Activated T-helper 1 cell treated with anti-CD3 and anti-CD28 coated beads, Interleukin-12 subunit alpha, Interleukin-12 subunit beta, Interleukin-2, Interleukin-4 antibody, amounts not matched to agents 30 ng/mL and 10 ng/mL and 1 ng/mL, durations not matched to agents 14 hours and 24 hours and 36 hours (primary cell): ENCODE measurements at places on chromosomes 16 and 17.
A peak's percentile ranks its signal among the peaks of the same experiment; 100 is the strongest.

GRCh38 chr17:20120836-20121235, 111.7 kb downstream of the SPECC1 start:
- H3K4me3 ChIP-seq = no peak overlapping the region
- DNase-seq = no peak
- peaks cover 4% of the 10 kb centered on the region for H3K27me3 ChIP-seq
- H3K4me1 ChIP-seq = peaks cover 4% of the 10 kb centered on the region
- H3K36me3 ChIP-seq = no peaks in the 10 kb centered on the region

- no peak for DNase-seq
Observed at GRCh38 chr16:15054357-15055140, 1.3 kb downstream of the NTAN1 start.

DNA sequence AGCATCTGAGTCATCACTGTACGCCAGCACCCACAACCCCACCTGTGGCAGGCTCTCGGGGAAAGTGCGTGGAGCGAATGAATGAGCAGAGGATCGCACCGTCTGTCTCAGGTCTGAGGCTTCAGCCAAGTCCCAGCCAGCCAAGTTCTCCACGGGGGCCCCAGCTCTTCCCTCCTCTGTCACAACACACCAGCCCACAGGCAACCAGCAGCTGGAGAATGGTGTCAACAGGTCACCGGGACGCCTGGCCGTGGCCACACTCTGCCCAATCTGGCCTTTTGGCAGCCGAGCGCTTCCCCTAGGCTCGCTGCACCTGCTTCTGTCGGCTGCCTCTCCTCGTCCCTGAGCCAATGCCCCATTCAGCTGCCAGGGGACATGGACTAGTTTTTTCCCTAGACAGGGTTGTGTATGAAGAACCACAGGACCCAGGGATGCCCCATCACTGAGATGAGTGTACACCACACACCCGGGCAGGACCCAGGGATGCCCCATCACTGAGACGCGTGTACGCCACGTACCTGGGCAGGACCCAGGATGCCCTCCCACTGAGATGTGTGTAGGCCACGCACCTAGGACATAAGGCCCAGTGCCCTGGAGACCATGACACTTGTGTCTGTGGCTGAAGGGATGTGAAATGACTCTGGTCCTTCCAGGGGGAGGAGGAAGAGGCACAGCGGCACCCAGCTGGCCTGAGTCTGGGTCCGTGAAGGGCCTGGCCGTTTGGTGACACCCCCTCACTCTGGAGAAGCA, 52.8 kb downstream of the ABR start:
- H3K4me1 ChIP-seq = no peaks in the 10 kb centered on the region
- H3K27ac ChIP-seq = no peak overlapping the region
- no peaks in the 10 kb centered on the region for H3K27me3 ChIP-seq
- no peaks in the 10 kb centered on the region for H3K36me3 ChIP-seq

DNA sequence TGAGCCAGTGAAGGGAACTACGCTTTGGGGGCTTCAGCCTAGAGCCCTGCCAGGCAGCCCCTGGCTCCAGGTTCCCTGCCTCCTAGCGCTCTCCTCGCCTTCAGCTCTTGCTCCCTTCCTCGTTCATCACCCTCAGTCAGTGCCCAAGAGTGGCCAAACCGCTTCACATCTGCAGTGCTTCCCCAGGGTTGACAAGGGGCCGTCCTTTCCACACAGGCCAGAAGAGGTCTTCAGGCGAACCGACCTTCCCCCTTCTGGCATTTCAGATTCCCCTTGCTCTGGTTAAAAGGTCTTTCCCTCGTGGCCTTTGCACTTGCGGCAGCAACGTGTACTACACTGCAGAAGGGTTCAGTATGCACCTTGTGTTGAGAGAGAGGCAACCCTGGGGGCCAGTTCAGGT, 4.1 kb downstream of the RASD1 start:
- peaks cover 28% of the 10 kb centered on the region for H3K36me3 ChIP-seq
- H3K27me3 ChIP-seq = peaks cover 14% of the 10 kb centered on the region
- DNase-seq = no peak
- no peak overlapping the region for H3K27ac ChIP-seq
- H3K4me1 ChIP-seq = peaks cover 14% of the 10 kb centered on the region

- no peak overlapping the region for H3K27ac ChIP-seq
- H3K4me1 ChIP-seq = no peaks in the 10 kb centered on the region
- H3K36me3 ChIP-seq = no peaks in the 10 kb centered on the region
- no peak overlapping the region for H3K4me3 ChIP-seq
- no peak for DNase-seq
Observed at GRCh38 chr16:17657045-17657444, 186.3 kb upstream of the XYLT1 start.

GRCh38 chr17:33929181-33929724, 325.8 kb upstream of the CCL2 start:
- DNase-seq = no peak
- H3K36me3 ChIP-seq = no peaks in the 10 kb centered on the region
- no peak overlapping the region for H3K4me3 ChIP-seq
- peaks cover 6% of the 10 kb centered on the region for H3K27me3 ChIP-seq

GRCh38 chr17:12522743-12523183, 142.9 kb upstream of the MYOCD start:
- no peak overlapping the region for H3K4me3 ChIP-seq
- no peaks in the 10 kb centered on the region for H3K36me3 ChIP-seq
- H3K27me3 ChIP-seq = no peaks in the 10 kb centered on the region
- no peak overlapping the region for H3K27ac ChIP-seq

GRCh38 chr16:90053902-90054500, 23.1 kb downstream of the PRDM7 start:
- H3K4me1 ChIP-seq = no peaks in the 10 kb centered on the region
- H3K27me3 ChIP-seq = no peaks in the 10 kb centered on the region
- H3K4me3 ChIP-seq = no peak overlapping the region
- DNase-seq = no peak
- H3K36me3 ChIP-seq = no peaks in the 10 kb centered on the region
- H3K27ac ChIP-seq = no peak overlapping the region

GRCh38 chr16:63461248-63461841, 1425.1 kb upstream of the CDH8 start:
- no peak overlapping the region for H3K4me3 ChIP-seq
- DNase-seq = no peak
- no peaks in the 10 kb centered on the region for H3K4me1 ChIP-seq
- no peaks in the 10 kb centered on the region for H3K36me3 ChIP-seq
- H3K27ac ChIP-seq = no peak overlapping the region
- no peaks in the 10 kb centered on the region for H3K27me3 ChIP-seq

DNA sequence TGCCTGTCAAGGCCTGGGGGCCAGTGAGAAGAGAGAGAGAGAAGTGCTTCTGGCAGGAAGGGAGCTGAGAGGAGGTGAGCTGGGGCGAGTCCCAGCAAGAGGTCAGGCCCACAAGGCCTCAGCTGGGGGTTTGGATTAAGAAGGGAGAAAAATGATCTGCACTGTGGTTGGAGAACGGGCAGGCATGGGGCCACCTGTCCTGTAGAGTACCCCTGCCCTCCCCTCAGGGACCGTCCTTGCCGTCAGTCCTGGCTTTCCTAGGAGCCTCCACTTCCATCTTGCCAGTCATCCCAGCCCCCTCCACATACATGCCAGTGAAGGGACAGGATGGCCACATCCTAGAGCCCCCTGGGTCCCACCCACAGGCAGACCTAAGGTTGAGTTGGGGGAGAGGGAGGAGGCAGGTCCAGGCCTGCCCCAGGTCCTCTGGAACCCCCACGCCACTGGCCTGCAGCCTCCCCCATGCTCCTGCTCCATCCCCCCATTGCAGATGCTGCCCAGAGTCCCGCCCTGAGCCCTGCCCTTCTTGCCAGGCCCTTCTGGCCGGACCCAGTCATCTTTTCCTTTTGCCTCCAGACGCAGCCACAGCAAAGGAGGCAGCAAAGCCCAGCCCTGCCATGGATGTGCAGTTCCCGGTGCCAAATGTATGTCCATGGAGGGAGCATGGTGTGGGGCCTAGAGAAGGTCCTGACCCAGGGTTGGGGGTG, 18.9 kb downstream of the KATNB1 start:
- no peaks in the 10 kb centered on the region for H3K27me3 ChIP-seq
- no peak for DNase-seq
- H3K4me1 ChIP-seq = no peaks in the 10 kb centered on the region
- no peak overlapping the region for H3K4me3 ChIP-seq
- H3K27ac ChIP-seq = peak overlapping the region; percentile 52
- no peaks in the 10 kb centered on the region for H3K36me3 ChIP-seq

DNA sequence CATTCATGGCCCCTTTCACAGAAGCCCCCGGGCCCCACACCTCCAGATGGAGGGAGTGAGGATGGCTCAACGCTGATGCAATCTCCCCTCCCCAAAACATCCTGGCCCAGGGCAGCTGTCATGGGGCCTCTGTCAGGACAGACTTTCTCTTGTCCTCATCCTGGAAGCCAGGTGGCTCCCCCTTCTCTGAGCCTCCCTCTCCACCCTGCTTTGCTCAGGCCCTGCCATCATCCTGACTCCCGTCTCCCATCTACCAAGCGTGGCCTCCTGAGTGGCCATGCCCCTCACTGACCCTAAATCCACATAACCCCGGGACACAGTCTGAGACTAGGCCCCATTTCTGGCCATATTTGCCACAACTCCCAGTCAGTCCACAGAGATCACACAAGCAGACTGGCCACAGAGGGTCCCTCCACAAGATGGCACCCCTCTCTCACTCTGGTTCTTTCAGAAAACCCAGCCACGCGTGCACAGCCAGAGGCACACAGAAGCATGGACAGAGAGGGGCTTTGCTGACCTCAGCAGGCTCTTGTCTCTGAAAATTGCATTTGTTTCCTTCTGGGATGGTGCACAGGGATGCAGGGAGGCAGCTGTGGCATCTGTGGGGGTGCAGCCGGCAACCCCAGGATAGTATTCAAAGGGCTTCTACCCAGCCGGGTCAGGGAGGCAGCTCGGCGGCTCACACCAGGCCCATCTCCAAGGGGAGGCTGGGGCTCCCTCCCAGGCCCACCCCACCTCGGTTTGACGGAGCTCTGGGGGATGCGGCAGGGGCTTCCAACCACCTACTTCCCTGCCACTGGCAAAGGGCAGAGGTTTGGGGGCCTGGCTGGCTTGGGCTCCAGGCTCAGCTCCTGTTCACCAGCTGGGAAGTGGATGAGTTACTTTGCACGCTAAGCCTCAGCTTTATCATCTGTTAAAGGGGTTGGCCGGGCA, 16.9 kb downstream of the DOC2B start:
- no peak overlapping the region for H3K4me3 ChIP-seq
- DNase-seq = peak; percentile 16
- H3K27me3 ChIP-seq = no peaks in the 10 kb centered on the region
- H3K4me1 ChIP-seq = peaks cover 8% of the 10 kb centered on the region
- peaks cover 2% of the 10 kb centered on the region for H3K36me3 ChIP-seq
- no peak overlapping the region for H3K27ac ChIP-seq

GRCh38 chr16:88432174-88432573, 20.9 kb upstream of the ZFPM1 start:
- no peaks in the 10 kb centered on the region for H3K4me1 ChIP-seq
- no peak for DNase-seq
- H3K36me3 ChIP-seq = no peaks in the 10 kb centered on the region
- H3K4me3 ChIP-seq = peak overlapping the region; percentile 62

DNA sequence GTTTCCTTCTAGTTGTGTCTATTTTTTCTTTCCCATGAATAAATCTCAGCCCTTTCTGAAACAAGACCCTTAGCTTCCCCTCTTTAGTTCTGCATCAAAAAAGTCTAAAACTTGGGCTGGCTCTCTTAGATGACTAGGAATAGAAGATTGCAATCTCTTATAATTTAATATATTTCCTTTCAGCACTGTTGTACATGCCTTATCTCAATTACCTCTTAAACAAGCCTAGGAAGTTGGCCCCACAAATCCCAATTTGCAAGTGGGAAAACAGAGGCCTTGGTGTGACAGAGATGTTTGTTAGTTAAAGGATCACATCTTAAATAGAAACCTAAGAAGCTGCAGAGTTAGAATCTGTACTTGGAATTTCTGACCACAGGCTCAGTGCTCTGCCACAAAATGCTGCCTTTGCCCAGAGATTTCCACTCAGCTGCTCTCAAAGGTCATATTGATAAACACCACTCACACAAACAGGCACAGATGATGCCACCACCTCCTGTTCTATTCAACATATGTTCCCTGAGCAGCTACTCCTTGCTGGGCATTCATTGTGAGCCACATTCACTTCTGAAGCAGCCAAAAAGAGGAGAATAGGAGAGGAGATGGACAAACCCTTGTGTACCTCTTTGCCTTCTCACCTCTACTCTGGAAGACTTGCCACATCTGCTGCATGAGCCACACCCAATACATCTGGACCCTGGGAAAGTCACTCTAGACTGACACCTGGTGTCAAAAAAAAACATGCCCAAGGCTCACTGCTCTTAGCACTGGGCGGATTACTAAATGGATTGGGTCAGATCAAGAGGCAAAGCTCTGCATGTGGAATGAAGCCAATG, 5.5 kb downstream of the CCDC182 start:
- peak; percentile 5 for DNase-seq
- no peak overlapping the region for H3K27ac ChIP-seq
- H3K4me1 ChIP-seq = peaks cover 6% of the 10 kb centered on the region
- no peak overlapping the region for H3K4me3 ChIP-seq
- H3K27me3 ChIP-seq = peaks cover 24% of the 10 kb centered on the region

DNA sequence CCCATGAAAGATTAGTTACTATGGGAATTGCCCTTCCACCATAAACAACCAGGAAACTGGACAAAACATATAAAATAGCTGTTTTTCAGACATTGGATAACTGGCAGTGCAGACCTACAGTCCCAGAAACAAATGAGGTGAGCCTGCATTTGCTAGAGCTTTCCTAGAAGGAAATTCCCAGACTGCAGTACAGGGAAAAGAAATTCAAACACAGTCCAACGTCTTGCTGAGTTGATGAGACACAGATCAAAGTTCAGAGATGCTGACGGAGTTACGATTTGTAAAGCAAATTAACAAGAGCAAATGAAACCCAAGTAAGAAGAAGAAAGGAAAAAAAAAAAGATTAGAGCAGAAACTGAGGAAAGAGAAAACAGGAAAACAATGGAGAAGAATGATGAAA, 41.3 kb upstream of the MNT start:
- no peaks in the 10 kb centered on the region for H3K27me3 ChIP-seq
- DNase-seq = no peak
- no peak overlapping the region for H3K4me3 ChIP-seq
- peaks cover 25% of the 10 kb centered on the region for H3K36me3 ChIP-seq

GRCh38 chr16:68399456-68399855, 48.9 kb downstream of the SMPD3 start:
- no peak for DNase-seq
- H3K4me3 ChIP-seq = no peak overlapping the region
- H3K4me1 ChIP-seq = peaks cover 19% of the 10 kb centered on the region
- H3K27me3 ChIP-seq = peaks cover 17% of the 10 kb centered on the region
- no peak overlapping the region for H3K27ac ChIP-seq
- peaks cover 1% of the 10 kb centered on the region for H3K36me3 ChIP-seq

- no peak overlapping the region for H3K4me3 ChIP-seq
- no peaks in the 10 kb centered on the region for H3K36me3 ChIP-seq
- H3K27ac ChIP-seq = no peak overlapping the region
- no peak for DNase-seq
- H3K4me1 ChIP-seq = peaks cover 14% of the 10 kb centered on the region
Observed at GRCh38 chr16:50476486-50477255, 71.5 kb upstream of the NKD1 start.

DNA sequence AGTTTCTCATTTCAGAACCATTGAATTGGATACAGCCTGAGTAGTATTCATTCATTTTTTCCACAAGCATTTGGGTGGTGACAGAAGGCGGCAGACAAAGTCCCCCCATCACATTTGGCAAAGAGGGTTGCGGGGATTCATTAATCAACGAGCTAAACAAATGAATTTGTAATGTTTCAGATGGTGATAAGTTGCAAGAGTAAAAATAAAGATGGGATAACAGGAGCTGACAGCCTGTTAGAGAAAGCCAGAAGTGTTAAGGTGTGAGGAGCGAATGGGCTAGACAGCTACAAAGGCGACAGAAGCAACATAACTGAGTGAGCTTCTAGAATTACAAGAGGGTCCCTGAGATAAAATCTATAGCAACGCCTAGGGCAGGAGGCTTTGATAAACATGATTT, 342.8 kb upstream of the HSBP1 start:
- no peak overlapping the region for H3K4me3 ChIP-seq
- H3K36me3 ChIP-seq = no peaks in the 10 kb centered on the region
- H3K27ac ChIP-seq = no peak overlapping the region
- H3K27me3 ChIP-seq = no peaks in the 10 kb centered on the region
- no peak for DNase-seq
